H9 (cell line): ENCODE measurements at places on chromosomes 6 and 20. TPM values are rescaled to one million over a fixed set of nuclear protein-coding genes. Genes with fewer than 3 reads are reported as not detected.

DDO gene
- not detected in 2 replicates for total RNA-seq

GRCh38 chr6:25296217-25296905 lies 17.2 kb downstream of the CARMIL1 start:
- no peak overlapping the region for H3K4me3 ChIP-seq
- H3K4me1 ChIP-seq: peaks cover 4% of the 10 kb centered on the region; the same call in 1 of the 2 replicates
- H3K27ac ChIP-seq: no peak overlapping the region
- DNase-seq: no peak

GRCh38 chr6:129519750-129520149 lies 190.2 kb downstream of the ARHGAP18 start:
- no peaks in the 10 kb centered on the region for H3K27me3 ChIP-seq
- no peak for DNase-seq
- no peaks in the 10 kb centered on the region for H3K36me3 ChIP-seq
- no peak overlapping the region for H3K27ac ChIP-seq
- H3K4me1 ChIP-seq: no peaks in the 10 kb centered on the region
- H3K4me3 ChIP-seq: no peak overlapping the region

DNA sequence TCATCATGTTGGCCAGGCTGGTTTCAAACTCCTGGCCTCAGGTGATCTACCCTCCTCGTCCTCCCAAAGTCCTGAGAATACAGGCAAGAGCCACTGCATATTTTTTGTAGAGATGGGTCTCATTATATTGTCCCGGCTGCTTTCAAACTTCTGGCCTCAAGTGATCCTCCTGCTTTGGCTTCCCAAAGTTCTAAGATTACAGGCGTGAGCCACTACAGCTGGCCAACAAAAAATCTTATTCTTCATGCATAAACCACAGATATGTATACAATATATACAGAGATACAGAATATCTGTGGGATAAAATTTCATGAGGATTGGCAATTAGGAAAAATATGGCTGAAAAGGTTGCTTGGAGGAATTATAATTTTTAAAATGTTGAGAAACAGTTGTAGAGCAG lies 49.9 kb downstream of the SLC35A1 start:
- peaks cover 54% of the 10 kb centered on the region for H3K36me3 ChIP-seq
- no peak overlapping the region for H3K27ac ChIP-seq
- no peak for DNase-seq

GRCh38 chr6:150661216-150662007 lies 61.7 kb downstream of the PLEKHG1 start:
- DNase-seq: no peak
- H3K27me3 ChIP-seq: no peaks in the 10 kb centered on the region
- H3K4me1 ChIP-seq: no peaks in the 10 kb centered on the region
- H3K27ac ChIP-seq: no peak overlapping the region
